ENCODE measurements at places on chromosomes 2 and 18.

- no peak for DNase-seq
These were observed 32.9 kb downstream of the PTCD3 start for GRCh38 chr2:86138736-86139625.

DNA sequence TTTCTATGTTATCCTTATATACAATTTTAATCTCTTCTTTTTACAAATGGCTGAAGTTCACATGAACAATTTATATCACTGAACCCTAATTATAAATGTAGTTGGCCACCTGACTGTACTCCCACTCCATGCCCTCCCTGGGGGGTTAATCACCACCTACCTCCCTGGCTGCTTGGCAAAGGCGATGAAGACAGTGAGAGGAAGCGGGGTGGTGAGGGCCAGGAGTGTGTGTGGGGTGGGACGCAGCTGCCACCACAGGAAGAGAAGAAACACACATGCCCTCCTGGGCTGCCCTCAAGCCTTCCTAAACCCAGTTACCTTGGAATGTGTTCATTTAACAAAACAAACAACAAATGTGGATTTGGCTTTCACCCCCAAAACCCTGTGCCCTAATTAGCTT lies 87.0 kb upstream of the REV1 start:
- DNase-seq = no peak

DNA sequence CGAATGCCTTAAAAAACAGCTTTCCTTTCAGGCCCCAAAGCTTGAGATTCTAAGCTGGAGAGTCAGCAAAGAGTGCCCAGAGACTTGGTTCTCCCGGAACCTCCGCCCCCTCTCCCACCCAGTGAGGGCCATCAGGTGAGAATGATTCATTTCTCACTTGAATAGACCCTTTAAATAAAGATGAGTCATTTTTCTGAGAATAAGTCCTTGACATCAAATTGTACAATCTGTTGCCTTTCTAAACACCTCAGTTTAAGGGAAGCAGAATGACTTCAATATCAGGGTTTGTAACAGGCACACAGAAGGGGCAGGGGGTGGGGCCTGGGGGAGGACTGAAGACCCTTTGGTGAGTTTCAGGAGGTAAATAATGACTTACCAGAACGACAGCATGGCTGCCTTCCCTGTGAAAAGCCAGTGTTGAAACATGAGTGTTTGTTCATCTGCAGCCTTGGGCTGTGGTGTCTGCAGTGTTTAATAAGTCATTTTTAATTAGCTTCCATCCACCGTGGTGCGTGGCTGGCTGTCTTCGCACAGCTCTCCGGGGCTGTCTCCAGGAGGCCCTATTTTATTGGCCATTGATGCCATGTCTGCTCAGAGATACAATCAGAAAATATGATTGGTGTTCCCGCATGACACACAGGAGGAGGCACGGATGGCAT lies 134.9 kb upstream of the ZNF236 start:
- no peak for DNase-seq

DNA sequence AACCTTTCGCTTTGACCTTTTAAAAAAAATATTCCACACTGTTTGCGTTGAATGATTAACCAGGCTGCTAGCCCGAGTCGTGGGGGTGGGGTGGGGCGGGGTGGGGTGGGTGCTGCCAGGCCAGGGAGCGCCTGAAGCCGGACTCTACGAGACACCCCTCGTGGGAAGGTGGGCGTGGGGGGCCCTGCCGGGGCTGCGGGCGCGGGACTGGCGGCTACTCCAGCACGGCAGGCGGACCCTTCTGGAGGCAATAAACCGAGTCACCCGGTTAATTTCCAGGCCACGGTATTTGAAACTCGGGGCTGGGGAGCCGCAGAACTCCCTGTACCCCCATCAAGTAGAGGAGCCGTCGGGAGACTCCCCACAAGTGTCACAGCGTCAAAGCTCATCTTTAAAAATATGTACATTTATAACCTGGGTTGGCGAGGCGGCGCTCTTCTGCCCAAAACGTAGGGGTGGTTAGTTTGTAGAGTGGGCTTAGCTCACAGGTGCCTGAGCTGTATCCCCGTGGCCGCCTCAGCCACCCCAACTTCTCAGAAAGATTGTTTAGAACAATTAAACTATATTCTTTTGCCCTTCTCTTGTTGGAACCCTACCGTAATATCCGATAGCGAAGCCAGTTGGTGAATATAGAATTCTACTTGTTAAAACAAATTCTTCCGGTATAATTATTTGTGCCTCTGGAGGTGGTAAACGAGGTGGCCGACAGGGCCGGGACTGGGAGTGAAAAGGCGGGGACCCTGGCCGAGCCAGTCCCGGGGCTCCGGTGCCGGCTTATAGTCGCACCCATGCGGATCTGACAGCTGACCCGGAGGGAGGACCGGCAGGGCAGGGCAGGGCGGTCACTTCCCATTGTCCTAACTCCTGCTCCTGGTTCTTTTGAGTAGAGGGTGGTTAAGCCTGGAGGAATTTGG lies 1.4 kb downstream of the B3GNT2 start:
- peak; percentile 63 for DNase-seq

DNA sequence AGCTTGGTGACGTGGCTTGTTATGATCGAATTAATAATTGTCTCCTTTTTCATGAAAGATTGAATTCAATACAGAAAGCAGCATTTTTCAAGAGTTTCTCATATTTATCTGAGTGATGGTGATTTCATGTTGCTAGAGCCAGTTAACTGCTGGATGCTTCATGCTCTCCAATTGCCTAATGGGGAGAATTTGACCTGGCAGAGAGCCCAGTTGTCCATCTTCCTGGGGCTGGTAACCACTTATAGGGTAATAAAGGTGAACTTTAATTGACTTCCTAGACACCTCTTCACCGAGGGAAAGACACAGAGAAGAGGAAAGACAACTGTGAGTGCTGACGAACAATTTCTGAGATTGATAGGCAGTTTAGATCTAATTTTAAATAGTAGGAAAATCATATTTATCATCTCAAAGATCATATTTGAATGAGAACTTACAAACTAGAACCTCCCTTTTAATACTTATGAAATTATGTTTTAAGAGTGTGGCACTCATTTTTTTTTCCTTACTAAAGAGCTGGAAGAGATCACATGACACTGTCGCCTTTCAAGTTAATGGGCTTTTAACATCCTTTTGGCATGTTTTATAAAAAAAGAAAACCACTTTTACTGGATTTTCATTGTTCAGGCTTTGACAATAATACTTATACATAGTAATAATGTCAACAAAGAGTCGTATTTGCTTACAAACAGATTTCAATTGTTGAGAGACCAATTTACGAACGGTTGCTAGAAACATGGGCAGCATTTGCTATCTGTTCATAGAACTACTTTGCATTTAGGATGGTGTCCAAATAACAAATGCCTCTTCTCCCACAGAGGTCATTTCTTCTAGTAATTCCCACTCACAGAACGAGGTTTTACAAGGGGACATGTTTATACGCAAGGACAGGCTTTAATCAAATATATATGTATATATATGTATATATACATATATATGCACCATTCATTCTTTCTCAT lies 153.3 kb downstream of the RAPGEF4 start:
- DNase-seq = no peak

- peak; percentile 58 for DNase-seq
These were observed 52.3 kb downstream of the RAB10 start for GRCh38 chr2:26086155-26086637.

DNA sequence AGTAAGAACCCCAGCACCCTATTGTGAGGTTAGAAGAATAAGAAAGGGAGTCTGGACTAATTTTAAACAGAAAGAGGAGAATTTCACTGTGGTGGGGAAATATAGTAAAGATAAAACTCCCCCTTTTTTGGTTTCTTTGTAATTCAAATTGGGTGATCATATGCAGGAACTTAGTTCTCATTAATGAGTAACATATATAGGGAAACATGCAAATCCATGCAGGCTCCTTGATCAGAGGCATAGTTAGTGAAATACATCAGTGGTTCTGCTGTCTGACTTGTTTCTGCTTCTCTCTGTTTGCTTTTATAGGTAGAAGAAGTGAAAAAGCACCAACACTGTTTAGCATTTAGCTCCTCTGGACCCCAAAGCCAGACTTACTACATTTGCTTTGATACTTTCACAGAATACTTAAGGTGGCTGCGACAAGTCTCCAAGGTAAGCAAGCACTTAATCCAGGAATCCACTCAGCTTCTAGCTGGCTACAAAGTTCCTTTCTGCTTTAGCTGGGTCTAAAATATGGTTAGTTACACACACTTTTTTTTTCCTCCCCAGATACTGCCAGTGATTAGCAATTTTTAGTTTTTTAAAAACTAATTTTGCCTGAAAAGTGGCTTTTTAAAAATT lies 123.2 kb downstream of the PHLPP1 start:
- no peak for DNase-seq

DNA sequence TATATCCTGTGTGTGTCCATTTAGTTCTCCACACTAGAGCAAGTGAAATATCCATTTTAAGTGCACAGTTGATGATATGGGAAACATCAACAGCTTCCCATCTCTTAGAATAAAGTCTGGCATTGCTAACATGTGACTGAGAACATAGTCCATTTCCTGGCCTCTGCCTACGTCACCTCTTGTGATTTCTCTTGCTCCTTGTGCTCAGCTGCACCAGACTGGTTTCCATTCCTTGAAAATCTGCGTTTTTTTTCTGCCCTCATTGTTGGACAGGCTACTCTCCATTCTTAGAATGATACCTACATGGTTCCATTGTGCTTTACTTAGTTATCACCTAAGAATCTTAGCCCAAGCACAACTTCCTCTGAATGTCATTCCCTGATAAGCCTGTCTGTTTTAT lies 851.2 kb upstream of the ID2 start:
- DNase-seq = no peak

DNA sequence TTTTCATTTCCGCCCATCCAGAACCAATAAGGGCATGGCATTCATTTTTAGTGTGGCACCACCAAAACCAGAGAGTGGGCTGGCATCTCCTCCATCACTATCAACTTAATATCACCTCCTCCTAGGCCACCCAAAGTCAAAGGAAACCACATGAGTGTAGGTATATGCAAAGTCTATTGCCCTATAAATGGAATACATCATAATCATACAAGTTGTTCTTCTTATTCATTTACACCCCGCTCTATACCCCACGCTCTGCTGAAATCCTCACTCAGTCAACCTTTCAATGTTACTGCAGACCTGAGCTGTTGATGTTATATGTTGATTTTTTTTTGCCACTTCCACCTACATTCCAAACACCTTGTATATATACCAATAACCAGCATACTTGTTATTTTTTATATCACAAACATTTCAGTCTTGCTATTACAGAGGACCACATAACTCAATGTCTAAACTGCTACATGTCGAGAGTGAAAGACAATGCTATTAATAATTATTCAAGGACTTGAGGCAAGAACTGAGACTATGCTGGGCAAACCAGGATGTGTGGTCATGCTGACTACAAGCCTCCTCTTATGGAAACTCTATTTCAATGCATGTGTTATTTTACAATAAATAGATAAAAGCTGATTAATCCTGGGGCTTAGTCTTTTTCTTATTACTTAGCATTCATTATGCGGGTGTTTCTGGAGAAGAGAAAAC lies 466.5 kb upstream of the ID2 start:
- DNase-seq = no peak

GRCh38 chr2:214079032-214079431 lies 331.8 kb upstream of the VWC2L start:
- DNase-seq = no peak

DNA sequence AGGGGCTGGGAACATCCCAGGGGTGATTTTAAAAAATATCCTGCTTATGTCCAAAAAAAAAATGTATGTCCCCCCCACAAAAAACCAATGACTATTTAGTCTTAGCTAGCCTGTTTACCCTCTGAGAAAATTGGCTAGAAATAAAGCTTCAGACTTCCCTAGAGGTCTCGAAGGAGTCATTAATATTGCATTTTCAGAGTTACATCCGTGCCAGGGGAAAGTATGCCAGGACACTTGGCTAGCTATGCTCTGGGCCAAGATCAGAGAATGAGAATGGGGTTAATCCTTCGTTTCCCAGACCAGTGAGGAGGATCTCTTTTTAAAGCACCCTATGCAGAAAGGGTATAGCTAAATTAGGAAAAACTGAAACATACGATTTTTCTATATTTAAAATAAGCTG lies 183.6 kb downstream of the MC4R start:
- DNase-seq = no peak

DNA sequence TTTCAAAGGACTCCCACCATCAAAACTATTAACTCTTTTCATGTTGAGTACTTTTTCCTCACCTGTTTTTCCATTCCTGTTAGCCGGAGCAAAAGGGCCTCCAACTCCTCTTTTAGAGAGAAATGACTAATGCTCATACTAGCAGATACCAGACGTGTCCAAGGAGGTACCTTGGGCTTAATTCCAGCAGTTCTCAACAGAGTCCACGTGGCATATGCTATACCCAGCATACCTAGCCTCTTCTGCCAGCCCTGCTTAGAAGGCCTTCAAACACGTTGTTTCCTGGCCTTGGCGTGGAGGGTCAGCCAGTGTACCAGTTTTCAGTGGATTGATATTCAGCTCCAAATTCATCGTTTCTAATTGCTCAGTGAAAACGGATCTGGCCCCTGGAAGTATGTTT lies 123.9 kb downstream of the MGAT5 start:
- no peak for DNase-seq

GRCh38 chr2:19361325-19361990 lies 3.0 kb upstream of the OSR1 start:
- peak; percentile 13 for DNase-seq

DNA sequence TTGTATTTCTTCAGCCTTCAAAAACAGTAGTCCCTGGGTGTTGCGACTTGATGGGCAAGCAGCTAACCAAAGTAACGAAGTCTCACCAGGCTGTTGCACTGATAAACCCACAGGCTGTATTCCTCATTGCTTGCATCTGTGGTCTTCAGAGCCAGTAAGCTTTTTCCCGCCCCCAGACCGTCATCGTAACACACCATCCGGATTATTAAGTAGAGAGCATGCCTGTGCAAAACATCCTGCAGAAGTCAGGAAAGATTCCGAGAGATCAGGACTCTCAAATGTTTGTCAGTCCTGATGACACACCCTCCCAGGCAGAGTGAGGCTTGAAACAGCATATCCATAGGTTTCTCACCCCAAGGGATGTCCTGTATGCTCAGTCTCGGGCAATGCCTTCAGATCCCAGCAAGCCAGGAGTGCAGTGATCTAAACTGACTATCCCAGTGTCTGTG lies 15.9 kb downstream of the ITGB1BP1 start:
- DNase-seq = no peak

- DNase-seq = peak; percentile 16
These were observed 253.0 kb upstream of the NCKAP5 start for GRCh38 chr2:133821107-133821760.

DNA sequence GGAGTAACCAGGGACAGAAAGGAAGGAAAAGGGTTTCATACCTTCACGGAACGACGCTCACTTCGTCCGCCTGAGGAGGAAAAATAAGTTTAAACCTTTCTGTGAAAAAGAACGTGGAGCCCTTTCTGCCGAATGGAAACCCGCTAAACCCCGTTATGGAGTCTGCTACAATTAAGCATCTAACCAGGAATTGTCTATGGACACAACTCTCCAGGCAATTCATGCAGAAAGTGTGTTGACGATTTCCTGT lies 528 bp upstream of the PPP4R3B start:
- no peak for DNase-seq
